ENCODE measurements at places on chromosomes 7 and 10.

DNA sequence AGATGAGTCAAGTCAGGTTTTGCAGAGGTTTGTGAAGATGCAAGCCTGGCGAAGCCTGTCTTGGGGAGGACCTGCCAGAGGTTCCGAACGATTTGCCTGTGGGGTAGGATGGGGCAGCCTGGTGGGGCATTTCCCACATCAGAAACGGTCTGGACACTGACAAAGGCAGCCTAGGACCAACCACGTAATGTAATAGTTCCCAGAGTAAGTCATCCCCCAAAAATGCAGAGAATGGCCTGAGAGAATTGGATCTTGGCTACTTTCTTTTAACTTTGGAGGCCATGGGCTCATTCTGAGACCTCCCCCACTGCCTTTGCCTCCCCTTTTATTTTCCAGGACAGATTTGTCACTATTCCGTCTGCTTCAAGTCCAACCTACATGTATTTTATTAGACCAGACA, 168.9 kb upstream of the SH2B2 start:
- DNase-seq: peak; percentile 87

DNA sequence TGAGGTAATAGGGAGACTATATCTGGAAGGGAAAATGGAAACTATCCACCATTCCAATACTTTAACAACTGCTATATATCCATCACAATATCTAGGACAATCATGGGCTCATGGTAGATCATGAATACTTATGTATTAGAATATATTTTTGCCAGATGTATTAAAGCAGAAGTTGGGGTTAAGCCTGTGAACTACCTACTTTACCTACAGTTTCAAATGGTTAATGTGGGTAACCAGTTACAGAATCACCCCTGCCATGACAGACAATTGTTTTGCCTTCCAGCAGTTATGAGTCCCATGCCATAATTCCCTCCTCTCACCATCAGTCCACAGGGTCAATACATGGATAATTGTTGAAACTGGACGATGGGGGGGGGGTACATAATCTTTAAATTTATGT, 29.9 kb upstream of the RAPGEF5 start:
- no peak for DNase-seq

DNA sequence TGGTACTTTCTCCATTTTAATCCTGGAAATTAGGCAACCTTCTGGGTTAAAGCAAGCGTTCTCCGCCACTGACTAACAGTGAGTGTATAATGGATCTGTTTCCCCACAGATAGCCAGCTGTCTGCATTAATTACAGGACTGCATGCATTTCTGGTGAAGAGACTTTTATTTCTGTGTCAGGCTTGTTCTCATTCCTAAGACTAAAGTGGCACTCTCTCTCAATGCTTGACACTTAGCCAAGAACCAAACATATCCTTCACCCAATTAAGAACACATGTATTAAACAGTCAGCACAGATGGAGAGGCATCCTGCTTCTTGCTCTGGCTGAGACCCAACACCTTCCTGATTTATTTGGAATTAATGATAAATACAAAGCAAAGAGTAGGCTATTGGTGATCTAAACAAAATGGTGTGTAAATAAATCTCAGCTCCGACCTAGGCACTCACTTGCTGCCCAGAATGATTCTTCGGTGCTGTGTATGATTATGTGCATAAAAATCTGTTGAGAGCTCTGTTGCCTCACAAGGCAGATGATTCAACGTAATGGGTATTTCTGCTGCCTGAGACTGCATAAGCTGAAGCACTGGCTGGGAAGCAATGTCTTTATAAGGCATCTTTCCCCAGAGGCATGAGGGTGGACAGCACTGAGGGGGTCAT, 16.8 kb downstream of the CALU start:
- peak; percentile 95 for DNase-seq

DNA sequence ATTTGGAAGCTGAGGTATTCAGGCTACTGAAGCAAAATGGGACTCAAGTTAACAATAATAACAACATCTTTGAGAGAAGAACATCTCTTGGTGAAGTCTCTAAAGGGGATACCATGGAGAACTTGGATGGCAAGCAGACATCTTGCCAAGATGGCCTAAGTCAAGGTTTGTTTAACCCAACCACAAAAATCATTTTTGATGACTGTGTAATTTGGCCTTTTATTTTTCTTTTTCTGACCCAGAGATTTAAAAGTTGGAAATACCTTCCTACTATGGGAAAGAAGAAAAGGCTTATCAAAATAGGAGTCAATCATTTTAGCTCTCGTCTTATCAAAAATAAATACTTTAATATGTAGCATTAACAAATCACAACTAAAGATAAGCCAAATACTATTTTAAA, 72.4 kb downstream of the PON1 start:
- no peak for DNase-seq

DNA sequence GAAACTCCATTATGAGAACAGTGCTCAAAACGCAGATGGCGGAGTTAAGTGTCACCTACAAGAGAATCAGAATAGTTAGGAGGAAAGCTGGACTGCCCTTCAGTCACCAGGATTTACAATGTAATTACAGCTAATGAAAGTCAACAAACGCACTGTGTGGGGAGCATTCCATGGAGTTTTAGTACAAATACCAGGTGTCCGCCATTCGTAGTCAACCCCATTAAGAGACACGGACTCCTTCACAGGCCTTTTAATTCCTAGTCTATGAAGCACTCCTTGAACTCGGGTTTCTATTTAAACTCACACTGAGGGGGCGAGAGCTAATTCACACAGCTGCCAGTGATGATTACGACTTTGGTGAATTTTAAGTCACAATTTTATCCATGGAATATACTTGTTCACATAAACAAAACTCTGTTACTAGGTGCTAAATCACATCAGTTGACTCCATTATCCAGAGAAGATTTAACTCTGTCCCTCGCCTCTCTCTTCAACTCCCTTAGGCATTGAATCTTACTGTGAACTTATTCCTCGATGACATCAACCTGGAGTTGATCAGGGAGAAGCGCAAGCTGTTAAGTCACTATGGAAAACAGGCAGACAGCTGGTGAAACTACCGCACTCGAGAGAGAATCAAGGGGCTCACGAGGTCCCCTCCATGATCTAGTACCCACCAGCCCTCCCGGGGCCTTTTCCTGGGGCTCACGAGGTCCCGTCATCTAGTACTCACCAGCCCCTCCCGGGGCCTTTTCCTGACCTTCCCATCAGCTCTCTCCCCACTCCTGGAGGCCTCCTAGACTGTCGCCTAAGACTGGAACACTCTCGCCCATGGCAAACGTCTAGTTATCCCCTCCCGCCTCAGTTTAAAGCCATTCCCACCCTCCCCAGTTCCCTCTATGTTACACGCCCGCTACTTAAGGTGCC, 1.5 kb downstream of the ZFAND2A start:
- DNase-seq: no peak

DNA sequence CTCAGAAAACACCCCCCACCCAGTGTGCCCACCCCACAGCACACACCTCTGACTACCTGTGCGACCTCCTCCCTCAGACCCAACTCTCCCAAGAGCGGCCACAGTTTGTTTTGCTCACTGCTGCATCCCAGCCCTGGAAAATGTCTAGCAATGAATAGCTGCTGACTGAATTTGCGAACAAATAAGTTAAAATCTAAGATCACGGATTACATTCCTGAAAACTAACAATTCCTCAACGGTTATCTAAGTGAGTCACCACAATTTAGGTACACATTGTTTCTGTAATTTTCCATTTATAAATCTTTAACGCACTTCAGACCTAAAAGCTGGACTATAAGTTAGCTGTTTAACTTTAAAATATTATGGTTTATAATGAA, 235.2 kb downstream of the ZMYND11 start:
- DNase-seq: peak; percentile 70

DNA sequence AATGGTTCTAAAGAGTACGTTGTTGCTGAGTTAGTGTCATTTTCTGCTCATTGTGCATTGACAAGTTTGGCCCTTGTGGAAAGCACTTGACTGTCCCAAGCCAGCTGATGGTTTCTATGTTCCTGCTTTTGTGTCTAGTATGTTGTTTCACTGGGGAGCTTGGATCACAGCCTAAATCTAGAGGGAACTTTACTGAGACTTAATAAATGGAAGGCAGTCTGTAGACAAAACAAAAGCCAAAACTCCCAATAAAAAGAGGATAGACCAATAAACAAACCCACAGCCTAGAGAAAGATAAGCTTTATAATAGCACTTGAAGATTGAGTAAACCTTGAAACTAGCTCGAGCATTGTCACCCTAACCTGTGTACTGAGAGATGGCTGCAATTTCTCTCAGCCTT, 196.8 kb downstream of the ADRA2A start:
- no peak for DNase-seq

DNA sequence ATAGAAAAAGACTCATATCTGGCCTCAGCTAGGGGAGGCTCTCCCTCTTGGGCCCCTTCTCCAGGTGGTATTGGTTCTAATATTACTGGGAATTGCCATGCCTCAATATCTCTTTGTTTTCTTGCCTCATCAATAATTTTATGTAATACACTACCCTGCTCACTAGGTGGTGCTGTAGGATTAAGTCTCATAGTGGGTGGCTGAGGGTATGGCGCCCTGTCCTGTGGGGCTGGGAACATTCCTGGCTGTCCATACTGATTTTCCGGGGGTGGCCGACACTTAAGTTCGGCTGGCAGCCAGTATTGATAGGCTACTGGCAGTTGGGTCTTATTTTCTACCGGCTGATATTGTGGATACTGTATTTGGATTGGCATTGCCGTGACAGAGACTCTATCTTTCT, 9.0 kb upstream of the TAS2R3 start:
- DNase-seq: peak; percentile 16

DNA sequence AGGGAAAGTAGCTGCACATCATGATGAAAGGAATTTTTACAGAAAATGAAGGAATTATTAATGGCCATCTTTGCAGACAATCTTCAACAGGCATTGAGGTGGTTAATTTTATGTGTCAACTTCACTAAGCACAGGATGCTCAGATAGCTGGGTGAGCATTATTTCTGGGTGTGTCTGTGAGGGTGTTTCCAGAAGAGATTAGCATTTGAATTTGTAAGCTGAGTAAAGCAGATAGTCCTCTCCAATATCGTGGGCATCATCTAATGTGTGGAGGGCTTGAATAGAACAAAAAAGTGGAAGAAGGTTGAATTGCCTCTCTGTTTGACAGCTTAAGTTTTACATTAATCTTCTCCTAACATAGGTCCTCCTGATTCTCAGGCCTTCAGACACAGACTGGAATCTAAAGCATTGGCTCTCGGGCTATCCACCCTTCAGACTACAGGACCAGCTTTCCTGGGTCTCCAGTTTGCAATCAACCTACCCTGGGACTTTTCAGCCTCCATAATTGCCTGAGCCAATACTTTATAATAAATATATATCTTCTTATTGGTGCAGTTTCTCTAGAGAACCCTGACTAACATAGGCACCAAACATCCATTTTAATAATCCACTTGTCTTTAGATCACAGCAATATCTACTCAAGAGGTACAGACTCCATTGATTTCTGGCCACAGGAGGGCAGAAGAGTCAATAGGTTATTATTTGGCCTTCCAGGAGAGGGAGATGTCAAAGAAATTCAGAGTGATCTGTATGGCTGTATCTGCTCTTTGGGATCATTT, 10.5 kb upstream of the CRPPA start:
- DNase-seq: no peak

- no peak for DNase-seq
Measured at GRCh38 chr7:69516238-69516820, 81.9 kb upstream of the AUTS2 start.

GRCh38 chr10:77430530-77430929, 207.1 kb downstream of the KCNMA1 start:
- no peak for DNase-seq

- DNase-seq: no peak
Measured at GRCh38 chr10:35019041-35020024, 70.8 kb downstream of the CUL2 start.

- DNase-seq: peak; percentile 11
Measured at GRCh38 chr10:13485623-13486022, 43.2 kb downstream of the BEND7 start.

DNA sequence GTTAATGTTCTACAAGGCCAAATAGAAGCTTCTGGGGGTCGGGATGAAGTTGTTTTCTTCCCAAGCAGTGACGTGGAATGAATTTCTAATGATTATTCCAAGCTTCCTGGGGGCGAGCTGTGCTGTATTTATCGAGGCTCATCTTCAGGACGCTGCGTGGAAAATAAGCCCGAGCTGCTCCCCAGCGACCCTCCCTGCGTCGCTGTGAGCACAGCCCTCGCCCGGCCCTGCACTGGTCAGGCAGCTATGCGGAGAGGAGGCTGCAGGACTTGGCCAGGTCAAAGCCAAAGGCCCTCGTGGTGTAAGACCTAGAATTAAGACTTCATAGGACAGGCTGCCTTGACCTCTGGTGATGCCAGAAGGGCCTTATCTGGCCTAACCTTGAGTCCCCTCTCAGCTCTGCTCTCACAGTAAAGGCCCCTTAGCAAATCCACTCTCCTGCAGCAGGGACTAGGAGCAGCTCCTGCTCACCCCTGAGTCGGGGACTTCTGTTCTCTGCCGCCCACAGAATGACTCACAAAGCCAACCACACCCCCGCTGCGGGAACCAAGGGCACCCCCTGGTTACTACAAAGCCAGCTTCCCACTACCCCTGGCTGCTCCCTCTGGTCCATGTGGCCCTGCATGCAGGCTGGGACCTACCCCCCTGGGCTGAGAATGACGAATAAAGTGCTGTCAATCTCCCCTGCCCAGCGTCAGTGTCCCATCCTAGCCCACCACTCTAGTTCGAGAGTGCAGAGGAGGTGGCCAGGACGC, 501.6 kb downstream of the TCERG1L start:
- no peak for DNase-seq

DNA sequence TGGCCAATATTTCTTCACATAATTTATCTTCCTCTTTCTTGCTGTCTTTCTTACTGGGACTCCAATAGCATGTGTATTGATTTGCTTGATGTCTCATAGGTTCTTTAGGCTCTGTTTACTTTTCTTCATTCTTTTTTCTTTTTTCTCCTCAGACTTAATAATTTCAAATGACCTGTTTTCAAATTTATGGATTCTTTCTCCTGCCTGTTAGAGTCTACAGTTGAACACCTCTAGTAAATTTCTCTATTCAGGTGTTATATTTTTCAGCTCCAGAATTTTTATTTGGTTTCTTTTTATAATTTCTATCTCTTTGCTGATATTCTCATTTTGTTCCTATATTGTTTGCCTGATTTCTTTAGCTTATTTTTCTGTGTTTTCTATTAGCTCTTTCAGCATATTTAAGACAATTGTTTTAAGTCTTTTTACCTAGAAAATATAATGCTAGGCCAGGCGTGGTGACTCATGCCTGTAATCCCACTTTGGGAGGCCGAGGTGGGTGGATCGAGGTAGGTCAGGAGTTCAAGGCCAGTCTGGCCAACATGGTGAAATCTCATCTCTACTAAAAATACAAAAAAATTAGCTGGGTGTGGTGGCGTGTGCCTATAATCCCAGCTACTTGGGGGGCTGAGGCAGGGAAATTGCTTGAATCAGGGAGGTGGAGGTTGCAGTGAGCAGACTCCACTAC, 61.9 kb upstream of the TNS3 start:
- DNase-seq: peak; percentile 78

GRCh38 chr10:68406815-68407548, at the start of gene RUFY2:
Gene RUFY2 (minus strand): TSS chr10:68407277. CDS start chr10:68407189, 88 bp downstream.
- DNase-seq: peak; percentile 73

DNA sequence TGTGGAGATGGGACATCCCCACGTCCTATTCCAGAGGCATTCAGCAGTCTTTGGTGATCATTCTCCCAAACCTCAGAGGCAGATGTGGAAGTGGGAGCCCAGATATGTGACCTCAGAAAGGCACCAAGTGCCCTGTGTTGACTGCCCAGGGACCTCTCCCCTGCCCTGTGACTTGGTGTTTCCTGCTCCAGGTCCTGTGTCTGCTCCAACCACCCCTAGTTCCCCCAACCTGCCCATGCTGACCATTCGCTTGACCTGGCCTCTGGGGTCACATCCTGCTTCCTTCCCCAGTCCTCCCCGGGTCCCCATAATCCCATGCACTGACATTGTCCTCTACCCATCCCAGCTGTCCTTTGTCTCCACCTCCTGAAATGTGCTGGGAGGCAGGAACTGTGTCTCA, 7.6 kb downstream of the CYP26A1 start:
- DNase-seq: no peak
